HCT116 (cell line): ENCODE measurements at places on chromosomes 12 and 14.

DNA sequence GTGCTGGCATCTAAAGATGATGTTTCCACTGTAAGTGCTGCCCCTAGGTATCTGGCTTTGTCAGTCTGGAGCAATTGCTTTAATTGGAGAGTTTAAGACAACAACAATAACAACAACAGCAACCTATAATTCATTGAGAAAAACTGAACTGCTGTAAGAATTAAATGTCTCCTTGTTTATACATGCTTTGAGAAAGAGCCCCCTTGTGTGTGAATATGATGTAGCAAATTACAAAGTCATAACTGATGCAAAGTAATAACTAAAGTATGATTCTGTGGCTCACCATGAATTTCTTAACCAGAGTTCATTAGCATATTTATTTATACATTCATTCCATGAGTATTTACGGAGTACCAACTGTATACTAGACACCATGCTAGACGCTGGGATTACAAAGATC lies 59.2 kb upstream of the PRIMA1 start:
- no peak for DNase-seq
- no peaks in the 10 kb centered on the region for H3K4me1 ChIP-seq
- H3K27ac ChIP-seq: no peak overlapping the region
- H3K4me3 ChIP-seq: no peak overlapping the region
- H3K27me3 ChIP-seq: peaks cover 46% of the 10 kb centered on the region

DNA sequence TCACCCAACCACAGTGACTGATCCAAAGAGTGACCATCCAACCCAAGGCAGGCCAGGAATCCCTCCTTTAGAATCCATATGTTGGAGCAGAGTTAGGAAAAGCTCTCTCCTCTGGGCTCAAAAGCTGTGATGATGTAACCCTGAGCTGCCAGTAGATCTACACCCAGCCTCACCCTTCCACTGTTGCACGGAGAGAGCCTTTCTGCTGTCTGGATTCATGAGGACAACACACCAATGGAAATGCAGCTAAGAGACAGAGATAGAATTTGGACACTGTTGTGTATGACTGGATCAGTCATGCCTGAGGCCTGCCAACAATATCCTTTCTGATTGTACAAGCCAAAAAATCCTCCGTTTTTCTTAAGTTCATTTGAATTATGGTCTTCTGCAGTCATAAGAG lies 4.4 kb upstream of the OR6J1 start:
- H3K4me3 ChIP-seq: no peak overlapping the region
- no peak overlapping the region for H3K27ac ChIP-seq
- no peaks in the 10 kb centered on the region for H3K27me3 ChIP-seq
- DNase-seq: no peak

DNA sequence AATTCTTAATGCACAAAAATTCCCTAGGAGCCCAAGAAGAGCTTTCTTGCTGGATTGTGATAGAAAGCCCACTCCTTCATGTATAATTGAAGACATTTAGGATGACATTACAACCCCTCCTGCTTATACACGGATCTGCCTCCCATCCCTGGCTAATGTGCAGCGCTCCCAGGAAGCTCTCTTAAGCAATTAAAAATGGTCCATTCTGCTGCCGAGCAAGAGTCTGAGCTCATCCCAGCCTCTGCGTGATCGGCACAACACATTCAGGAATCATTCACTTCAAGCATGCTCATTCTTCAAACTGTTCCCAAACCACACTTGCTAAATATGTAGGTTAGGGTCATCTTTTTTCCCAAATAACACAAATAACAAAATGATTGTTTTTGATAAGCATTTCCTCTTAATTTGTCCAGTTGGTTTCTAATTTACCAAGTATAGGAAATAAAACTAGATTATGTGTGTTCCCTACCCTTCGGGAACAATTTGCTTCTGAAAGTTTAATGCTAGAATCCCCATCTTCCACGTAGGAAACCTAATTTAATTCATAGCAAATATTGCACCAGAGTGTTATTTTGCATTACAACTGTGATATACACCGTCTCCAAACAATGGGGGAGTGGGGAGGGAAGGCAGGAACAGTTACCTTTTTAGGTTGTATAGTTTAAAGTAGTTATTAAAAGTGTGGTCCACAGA lies 17.3 kb upstream of the TMEM233 start:
- no peak for DNase-seq
- H3K4me3 ChIP-seq: no peak overlapping the region
- H3K36me3 ChIP-seq: no peaks in the 10 kb centered on the region
- no peak overlapping the region for H3K27ac ChIP-seq
- H3K4me1 ChIP-seq: no peaks in the 10 kb centered on the region

- H3K36me3 ChIP-seq: no peaks in the 10 kb centered on the region
- no peaks in the 10 kb centered on the region for H3K27me3 ChIP-seq
- DNase-seq: no peak
Measured at GRCh38 chr12:49961993-49962764, 507 bp downstream of the AQP5 start.

DNA sequence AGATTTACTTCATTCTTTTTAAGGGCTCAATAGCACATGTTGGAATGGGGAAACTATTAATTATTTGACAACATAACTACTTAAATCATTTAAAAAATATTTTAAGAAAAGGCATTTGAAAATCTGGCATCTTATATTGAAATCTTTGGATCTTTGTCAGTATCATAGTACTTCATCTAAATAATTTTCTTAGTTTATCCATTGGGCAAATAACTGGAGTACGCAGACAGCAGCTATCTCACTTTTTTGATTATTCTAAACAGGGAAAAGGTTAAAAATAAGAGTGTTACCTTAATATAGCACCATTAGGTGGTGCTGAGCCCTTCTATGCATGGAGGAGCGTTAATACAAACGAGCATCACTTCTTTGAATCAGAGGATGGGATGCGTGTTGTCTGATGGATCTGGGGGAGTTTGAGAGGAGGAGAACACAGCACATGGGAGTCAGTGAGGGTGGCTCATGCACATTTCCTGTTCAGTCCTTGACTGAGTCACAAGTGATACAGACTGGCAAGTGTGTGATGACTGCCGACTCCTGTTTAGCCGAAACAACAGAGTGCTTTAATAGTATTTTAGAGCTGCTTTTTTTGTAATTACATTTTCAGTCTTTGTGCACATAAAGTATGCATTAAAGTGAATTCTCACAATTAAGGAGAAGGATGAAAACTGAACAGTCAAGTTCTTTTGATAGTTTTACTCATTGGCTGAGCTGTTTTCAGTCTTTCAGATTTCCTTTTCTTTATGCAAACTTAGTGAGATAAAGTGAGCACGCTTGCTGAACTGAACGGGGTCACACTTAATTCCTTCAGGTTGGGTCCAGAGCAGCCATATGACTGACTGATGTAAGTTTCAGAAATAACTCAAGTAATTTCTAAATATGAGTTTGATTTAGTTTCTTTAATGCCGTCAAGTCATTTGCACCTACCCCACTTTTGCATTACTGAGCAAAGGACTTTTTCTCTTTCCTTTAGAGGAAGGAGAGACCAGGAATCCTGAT lies 92.7 kb downstream of the DIP2B start:
- no peak overlapping the region for H3K4me3 ChIP-seq
- H3K4me1 ChIP-seq: peaks cover 7% of the 10 kb centered on the region; the same call in 1 of the 2 replicates
- peak overlapping the region; percentile 30; the same call in 1 of the 2 replicates for H3K27ac ChIP-seq

DNA sequence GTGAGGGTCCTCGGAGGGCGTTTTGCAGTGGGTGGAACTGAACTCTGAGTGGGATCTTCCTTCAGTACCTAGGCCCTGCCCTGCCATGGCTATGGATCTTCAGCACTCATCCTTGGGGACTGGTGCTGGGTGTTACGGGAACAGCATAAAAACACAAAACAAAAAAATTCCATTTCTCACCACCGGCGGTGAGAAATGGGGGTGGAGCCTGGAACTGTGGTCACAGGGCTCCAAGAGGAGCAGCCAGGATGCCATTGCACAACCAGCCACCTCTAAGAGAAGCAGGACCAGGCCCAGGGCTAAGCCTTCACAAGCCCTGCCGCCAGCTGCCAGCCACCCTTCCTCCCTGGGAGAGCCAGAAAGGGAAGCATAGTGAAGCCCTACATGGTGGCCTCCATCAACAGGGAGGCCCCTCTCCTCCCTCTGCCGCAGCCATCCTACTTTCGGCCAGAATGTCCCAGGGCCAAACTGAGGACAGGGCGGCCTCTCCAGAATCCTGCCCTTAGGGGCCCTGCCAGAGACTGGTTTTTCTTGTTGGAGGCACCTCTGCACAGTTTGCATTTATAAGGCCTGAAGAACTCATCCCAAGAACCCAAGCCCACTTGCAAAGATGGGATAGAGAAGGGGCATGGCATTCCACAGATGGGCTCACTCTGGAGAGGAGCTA lies 76.5 kb downstream of the VCPKMT start:
- peaks cover 23% of the 10 kb centered on the region for H3K4me1 ChIP-seq
- H3K4me3 ChIP-seq: no peak overlapping the region
- no peak for DNase-seq
- H3K36me3 ChIP-seq: no peaks in the 10 kb centered on the region

DNA sequence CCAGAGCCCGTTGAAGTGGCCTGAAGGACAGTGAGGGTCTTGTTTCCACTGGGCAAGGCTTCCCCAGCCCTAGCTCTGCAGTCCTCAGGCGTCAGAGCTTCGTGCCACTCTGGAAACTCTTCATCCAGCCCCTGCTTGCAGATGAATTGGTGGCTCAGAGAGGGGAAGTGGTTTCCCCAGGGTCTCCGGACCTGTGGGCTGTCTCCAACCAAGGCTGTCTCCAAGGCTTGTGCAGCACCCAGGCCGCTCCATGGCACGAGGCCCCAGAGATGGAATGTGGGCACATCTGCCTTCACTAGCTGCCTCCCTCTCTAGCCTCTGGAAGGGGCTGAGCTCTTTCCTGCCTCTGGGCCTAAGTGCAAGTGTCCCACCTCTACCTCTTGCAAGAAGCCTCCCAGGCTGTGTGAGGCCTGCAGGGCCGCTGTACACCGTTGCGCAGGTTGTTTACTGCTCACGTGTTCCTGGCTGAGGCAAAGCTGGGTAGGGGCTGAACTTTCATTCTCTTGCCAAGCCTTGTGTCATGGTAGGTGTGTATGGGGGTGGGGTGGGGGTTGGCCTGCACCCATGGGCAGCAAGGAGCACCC lies 11.1 kb downstream of the RIN3 start:
- H3K4me3 ChIP-seq: no peak overlapping the region
- H3K27me3 ChIP-seq: no peaks in the 10 kb centered on the region
- H3K4me1 ChIP-seq: no peaks in the 10 kb centered on the region; the same call in 1 of the 2 replicates

DNA sequence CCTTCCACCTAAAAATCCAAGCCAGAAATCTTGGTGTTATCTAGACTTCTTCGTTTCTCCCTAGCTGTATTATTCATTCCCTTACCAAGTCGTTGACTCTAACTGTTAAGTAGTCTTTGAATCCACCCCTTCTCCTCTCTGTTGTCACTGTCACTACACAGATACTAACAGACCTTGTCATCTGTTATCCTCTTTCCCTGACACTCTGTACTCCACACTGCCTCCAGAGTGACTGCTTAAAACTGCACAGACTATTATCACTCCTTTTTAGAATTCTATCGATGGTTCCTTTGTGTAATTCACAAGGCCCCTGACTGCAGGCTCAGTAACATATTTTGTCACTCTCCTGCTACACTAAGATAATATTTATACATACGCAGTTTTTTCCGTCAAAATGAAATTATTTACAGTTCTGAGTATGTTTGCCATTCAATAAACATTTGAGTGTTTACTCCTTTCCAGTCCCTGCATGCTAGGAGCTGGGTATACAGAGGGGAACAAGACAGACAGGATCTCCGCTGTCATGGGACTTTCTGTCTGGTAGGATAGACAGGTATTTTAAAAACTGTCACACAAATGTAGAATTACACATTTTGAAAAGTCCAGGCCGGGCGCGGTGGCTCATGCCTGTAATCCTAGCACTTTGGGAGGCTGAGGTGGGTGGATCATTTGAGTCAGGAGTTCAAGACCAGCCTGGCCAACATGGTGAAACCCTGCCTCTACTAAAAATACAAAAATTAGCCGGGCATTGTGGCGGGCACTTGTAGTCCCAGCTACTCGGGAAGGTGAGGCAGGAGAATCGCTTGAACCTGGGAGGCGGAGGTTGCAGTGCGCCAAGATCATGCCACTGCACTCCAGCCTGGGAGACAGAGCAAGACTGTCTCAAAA lies 3.8 kb downstream of the MARS1 start:
- H3K4me3 ChIP-seq: no peak overlapping the region
- peaks cover 37% of the 10 kb centered on the region for H3K36me3 ChIP-seq
- no peak for DNase-seq
- no peak overlapping the region for H3K27ac ChIP-seq
- H3K27me3 ChIP-seq: no peaks in the 10 kb centered on the region
- peaks cover 14% of the 10 kb centered on the region; the same call in 1 of the 2 replicates for H3K4me1 ChIP-seq

- H3K4me3 ChIP-seq: no peak overlapping the region
- H3K27me3 ChIP-seq: no peaks in the 10 kb centered on the region
- H3K36me3 ChIP-seq: no peaks in the 10 kb centered on the region
- H3K27ac ChIP-seq: no peak overlapping the region
- H3K4me1 ChIP-seq: peaks cover under 1% of the 10 kb centered on the region; the same call in 1 of the 2 replicates
- DNase-seq: no peak
Measured at GRCh38 chr12:94832105-94832504, 171.4 kb downstream of the NDUFA12 start.

DNA sequence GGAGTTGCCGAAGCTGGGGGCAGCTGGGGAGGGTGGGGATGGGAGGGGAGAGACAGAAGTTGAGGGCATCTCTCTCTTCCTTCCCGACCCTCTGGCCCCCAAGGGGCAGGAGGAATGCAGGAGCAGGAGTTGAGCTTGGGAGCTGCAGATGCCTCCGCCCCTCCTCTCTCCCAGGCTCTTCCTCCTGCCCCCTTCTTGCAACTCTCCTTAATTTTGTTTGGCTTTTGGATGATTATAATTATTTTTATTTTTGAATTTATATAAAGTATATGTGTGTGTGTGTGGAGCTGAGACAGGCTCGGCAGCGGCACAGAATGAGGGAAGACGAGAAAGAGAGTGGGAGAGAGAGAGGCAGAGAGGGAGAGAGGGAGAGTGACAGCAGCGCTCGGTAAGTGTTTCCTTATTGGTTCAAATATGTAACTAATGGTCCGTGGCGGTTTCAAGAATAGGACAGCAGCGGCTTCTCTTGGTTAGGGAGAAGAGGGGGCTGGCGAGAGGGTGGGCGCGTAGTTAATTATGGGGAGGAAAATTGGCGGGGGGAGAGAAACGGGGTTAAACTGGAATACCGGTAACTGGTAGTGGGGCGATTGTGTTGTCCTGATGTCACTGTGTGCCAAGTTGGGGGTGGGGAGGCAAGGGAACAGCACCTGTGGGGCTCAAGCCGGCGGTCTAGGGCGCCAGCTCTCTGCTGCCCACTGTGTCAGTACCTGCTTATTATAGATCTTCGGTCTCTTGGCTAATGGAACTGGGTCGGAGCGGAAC lies 8.4 kb downstream of the HOXC8 start:
- H3K27me3 ChIP-seq: no peaks in the 10 kb centered on the region
- no peak for DNase-seq
- H3K36me3 ChIP-seq: no peaks in the 10 kb centered on the region
- H3K4me1 ChIP-seq: peaks cover 43% of the 10 kb centered on the region
